ENCODE measurements at places on chromosomes 2 and 18. TPM values are rescaled to one million over a fixed set of nuclear protein-coding genes. Genes with fewer than 3 reads are reported as not detected.
A peak's percentile ranks its signal among the peaks of the same experiment; 100 is the strongest.

GRCh38 chr18:63292831-63293683, 26.5 kb downstream of the BCL2 start:
- DNase-seq = no peak

GRCh38 chr2:182426082-182426917, 536 bp downstream of the PDE1A start:
- DNase-seq = no peak

DNA sequence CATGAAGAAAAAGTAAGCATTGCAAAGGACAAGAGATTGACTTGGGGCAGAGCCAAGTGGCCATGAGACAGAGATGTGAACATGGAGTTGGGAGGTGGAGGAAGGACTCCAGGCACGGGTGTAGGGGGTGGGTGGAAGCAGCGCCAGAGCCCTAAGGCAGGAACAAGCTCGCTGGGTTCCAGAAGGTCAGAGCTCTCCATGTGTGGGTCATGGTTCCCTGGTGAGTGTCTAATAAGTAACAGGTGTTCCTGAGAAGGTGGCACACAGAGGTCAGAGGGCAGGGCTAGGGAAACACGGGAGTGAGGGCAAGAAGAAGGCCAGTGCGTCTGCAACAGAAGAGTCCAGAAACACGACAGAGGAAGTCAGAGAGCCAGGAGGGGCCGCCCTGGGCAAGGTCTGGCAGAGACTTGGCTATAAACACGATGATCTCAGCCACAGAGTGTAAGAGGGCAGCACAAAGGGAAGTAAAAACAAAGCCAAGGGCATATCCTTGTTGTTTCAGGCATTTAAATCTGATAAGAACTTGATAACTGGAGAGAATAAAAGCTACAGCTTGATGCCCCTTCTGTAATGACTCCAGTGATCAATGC, 260.8 kb downstream of the TGIF1 start:
- no peak for DNase-seq

- DNase-seq = peak; percentile 73
These were observed at the start of gene USP34 for GRCh38 chr2:61470965-61471904. TSS of gene USP34 (minus strand) at chr2:61471087. CDS start at chr2:61470692, 395 bp downstream.

DNA sequence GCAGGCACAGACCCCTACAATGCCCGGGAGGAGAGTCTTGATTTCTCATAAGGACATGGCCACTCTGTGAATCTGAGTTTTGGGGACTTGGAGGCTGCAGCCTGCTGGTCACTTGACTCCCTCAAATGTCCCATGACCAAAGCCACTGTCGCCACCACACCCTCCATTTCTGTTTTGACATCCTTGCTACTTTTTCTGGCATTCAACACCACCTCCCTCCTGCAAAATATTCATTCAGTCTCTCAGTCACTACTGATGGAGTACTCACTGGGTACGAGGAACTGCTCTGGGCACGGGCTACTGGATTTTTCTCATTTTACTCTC, 208.6 kb upstream of the HAAO start:
- no peak for DNase-seq

- no peak for DNase-seq
These were observed 112.4 kb downstream of the MIB1 start for GRCh38 chr18:21853016-21853415.

DNA sequence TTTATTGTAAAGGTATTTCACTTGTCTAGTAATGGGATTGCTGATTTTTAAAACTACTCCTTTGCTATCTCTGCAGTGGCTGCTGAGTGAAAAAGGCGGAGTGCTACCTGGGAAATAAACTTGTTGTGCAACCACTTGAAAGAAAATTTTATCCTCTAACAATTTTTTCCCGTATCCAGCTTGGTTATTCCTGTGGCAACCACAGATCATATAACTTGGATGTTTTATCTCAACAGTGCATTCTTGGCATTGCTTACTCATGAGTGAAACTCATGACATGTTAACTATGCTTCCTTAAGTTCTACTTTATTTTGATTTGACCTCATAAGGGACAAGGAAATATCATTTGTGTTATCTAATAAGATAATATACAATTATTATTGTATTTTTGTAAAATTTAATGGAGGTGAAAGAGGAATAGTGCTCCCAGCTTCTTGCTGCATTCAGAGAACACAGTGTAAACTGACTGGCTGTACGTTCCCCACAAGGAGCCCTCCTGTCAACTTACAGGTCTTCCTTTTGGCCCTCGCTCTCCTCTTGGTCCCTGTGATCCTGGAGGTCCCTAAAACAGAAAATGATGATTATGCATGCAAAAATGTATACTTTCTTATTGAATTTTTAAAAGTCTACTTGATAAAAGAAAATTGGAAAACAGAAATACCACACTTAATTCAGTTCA, 82.7 kb downstream of the COL5A2 start:
- DNase-seq = no peak

- no peak for DNase-seq
These were observed 4.3 kb downstream of the RAX start for GRCh38 chr18:59268721-59269562.

DNA sequence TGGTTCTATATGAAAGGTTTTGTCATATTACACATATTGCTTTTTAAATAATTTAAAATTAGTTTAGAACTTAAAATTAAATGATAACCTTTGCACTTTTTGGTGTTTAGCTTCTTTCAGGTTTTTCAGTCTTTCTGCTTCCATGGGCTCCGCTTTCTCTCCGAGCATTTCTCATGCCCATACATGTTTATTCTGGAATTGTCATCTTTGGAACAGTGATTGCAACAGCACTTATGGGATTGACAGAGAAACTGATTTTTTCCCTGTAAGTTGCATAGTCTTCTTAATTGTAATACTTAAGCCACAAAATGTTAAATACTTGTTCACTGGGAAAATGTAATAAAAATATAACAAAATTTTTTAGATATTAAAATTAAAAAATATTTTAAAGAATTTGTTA, 31.0 kb downstream of the CYBRD1 start:
- no peak for DNase-seq

The VWC2L gene
- 17.1 TPM for total RNA-seq

The DSEL gene
- 45.3 TPM for total RNA-seq

The DRC1 gene
- 4.6 TPM for total RNA-seq
